ENCODE measurements at places on chromosomes 6 and 20.

- no peak for DNase-seq
Measured at GRCh38 chr6:118186672-118187567, 279.9 kb downstream of the SLC35F1 start.

DNA sequence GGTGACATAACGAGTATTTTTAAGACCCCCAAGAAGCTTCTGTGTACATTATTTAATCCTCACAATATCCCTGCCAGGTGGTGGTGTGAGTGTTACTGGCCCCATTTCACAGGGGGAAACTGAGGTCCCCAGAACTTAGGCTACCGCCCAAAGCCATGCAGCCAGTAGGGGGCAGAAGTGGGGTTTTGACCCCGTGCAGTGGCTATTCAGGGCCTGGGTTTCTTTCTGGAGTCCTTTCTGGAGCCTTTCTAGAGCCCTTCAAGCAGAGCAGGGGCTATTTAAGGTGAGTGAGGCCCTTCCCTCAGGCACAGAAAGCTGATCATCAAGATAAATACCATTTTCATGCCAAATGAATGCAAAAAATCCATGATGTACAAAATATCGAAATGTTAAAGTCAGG lies 59.0 kb downstream of the CTCFL start:
- DNase-seq: no peak

GRCh38 chr6:34229877-34230276 lies 6.8 kb upstream of the HMGA1 start:
- DNase-seq: no peak

DNA sequence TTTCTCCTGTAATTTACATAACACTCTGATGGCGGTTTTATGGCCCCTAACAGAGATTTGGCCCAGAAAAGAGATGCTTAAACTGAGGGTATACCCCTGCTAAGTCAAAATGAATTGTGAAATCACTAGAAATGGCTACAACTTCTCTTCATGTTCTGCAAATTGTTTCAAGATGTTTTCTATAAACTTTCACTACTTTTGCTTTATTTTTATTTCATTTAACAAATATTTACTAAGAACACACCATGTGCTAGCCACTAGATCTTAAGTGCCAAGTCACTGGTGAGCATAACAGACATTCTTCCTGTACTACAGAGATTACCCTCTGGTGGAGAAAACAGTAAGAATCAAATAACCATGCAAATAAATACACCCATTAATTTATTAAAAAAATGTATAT lies 87.6 kb downstream of the KCNQ5 start:
- DNase-seq: no peak

DNA sequence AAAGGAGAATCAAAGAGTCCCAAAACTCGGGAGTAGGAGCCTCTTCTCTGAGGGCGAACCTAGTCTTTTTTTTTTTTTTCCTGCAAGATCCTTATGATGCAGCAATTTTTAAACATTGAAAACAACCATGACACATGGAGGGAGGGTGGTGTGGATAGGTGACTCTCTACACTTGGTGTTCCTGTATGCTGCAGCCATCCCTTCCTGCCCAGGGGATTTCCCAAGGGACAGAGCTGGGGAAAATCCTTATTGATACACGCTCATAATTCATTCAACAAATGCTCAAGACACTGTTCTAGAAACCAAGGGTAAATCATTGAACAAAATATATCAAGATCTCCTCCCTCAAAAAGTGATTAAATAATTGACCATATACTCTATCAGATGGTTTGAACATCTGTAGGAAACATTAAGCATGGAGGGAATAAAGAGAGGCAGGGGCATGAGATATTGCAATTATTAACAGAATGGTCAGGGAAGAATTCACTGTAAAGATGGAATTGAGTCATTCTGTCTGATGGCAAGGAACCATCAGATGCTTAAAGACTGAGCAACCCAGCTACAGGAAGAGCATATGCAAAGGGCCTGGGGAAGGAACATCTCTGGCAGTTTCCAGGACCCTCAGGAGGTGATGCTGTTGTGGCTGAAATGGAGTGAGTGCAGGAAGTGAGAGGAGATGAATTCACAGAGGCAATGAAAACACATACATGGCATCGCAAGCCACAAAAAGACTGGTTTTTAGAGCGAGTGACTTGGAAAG lies 13.4 kb upstream of the BTN3A3 start:
- DNase-seq: no peak

- no peak for DNase-seq
Measured at GRCh38 chr6:134014588-134015137, 37.8 kb downstream of the SLC2A12 start.

GRCh38 chr20:46964618-46965455 lies 70.2 kb downstream of the EYA2 start:
- DNase-seq: no peak

GRCh38 chr20:11130554-11131166 lies 456.9 kb upstream of the JAG1 start:
- DNase-seq: no peak

DNA sequence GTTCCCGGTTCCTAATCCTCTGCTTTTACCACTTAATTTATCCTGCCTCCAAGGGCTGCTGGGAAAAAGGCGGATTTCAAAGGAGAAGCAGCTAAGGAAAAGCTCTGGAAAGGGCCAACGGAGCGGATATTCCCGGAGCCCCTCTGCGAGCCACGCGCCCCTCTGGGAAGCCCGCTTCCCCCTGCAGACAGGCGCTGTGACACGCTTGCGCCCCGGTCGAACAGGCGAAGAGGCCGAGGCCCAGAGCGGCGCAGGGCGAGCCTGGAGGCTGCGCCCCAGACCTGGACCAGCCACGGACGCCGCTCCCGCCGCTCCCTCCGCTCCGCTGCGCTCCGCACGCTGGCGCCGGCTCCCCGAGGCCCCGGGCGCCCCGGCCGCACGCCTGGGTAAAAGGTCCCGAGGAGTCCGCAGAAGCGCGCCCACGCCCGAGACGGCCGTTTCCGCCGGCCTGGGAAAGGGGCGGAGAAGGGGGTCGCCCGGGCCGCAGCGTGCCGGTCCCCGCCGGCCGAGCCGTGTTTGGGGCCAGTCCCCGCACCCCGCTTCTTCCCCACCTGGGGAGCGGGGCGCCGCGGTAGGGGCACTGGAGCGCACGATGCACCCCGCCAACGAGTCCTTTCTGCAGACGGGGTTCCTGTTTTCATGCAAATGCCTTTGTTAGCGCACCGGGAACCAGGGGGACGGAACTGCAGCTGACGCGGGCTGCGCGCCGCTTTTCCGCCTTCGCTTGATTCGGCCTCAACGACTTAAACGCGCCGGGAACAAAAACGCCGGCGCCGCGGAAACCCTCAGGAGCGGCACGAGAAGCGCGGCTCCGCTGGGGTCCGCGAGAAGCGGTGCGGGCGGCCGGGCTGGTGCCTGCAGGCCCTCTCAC lies 91.9 kb upstream of the SIRPA start:
- DNase-seq: no peak

- no peak for DNase-seq
Measured at GRCh38 chr6:45386501-45386900, 8.8 kb upstream of the SUPT3H start.

- no peak for DNase-seq
Measured at GRCh38 chr6:143822584-143823024, 20.5 kb upstream of the LTV1 start.

DNA sequence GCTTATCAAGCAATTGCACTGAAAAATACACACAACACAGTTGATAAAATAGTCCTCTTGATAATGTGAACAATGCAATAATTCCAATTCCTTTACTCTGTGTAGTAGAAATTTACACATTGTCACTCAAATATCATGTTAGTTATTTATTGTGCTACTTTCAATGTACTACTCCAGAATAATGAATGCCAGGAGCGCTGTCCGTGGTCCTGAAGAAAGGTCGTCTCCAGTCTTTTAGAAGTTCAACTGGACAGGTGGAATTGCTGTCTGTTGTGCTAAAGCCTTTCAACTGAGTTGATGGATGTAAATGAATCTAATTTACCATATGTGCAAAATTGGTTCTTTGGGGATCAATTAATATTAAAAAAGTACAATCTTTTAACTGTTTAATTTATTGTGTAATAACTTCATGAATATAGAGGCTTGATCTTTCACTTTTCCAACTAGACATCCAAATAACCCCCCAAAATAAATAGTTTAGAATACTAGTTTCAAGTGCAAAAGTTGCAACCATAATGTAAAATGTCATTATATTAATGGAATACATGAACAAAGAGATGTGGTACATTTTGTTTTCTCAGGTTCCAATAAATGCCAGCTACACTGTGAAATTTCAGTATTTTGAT lies 3.2 kb downstream of the GRIK2 start:
- DNase-seq: no peak

DNA sequence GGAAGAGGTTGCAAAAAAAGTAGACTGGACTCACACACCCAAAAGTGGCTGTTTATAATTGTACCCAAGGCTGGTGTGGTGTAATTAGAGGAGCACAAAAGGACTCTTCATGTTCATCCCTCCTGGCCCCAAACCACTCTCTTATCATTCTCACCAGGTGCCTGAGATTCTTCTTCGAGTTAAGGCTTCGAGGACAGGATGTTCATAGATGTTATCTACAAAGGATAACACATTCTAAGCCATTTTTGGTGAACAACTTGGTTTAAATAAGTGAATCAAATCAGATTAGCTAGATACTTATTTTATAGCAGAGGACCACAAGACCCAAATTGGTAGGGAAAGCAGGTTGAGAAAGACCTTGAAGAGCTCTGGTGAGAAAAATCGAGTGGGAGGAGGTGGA lies 73.1 kb upstream of the SUPT3H start:
- DNase-seq: no peak

- DNase-seq: no peak
Measured at GRCh38 chr6:1832844-1833787, 223.4 kb downstream of the FOXC1 start.

Data from D721Med (cell line).